HFF-Myc (cell line): ENCODE measurements at places on chromosomes 12 and 14.

DNA sequence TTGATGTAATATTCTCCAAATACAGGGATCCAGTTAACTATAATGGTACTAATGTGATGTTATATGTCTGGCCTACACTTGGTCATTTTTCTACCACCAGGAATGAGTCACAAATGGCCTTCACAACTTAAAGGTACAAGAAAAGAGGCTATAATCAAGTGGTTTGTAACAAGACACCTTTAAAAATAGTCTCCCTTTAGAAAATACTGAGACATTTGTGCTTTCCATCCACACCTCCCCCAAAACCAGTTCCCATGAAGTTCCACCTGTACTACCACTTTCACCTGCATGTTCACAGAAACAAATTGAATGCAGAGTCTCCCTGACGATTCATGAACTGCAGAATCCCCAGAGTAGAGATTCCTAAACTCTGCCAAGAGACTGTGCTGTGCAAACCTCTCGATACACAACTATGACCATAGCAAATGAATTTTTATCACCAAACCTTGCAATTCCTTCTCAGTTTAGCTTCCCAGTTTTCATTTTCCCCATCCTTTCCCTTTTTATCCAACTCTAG is 6.0 kb downstream of the BTG1 start:
- no peak for DNase-seq

DNA sequence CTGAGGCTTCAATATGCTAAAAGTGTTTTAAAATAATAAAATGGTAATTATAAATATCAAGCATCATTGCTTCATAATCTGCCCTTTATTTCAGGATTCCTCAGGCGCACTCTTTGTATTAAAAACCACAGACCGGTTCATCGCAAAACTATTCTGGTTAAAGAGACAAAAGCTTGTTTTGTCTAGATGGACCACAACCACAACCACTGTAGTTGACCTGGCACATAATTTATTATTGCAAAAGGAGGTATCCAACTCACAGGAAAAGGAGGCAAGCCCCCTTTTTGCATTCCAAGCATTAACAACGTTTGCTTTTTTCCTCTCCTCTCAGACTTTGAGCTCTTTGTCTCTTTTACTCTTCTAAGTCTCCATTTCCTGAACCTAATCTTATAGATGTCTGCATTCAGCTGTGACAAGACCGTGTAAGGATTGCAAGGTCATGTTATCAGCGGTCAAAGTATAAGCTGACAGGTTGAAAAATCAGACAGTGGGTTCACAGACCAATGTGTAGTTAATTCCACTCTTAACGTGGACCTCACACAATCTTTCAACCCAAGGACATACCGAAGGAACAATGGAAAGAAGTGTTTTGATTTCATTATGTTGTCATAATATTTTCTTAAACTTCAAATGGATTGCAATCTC is 1057.6 kb downstream of the GALC start:
- DNase-seq, result no peak

DNA sequence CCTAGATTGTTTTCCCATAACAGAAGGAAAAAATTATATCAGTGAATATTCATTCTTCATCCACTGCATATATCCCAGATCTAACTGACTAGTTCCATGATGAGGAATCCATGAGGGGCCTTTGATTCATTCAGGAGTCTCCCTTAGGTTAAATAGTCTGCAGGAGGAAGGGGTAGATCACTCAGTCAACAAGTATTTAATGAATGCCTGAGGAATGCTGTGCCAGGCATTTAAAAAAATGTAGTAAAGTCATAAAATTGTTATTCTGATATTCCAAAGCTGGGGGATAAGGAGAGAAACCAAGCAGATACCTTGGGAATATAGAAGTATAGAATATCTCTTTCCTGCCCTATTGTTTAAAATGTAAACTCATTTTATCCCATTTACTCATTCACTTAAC is 216.2 kb upstream of the CAND1 start:
- no peak for DNase-seq

DNA sequence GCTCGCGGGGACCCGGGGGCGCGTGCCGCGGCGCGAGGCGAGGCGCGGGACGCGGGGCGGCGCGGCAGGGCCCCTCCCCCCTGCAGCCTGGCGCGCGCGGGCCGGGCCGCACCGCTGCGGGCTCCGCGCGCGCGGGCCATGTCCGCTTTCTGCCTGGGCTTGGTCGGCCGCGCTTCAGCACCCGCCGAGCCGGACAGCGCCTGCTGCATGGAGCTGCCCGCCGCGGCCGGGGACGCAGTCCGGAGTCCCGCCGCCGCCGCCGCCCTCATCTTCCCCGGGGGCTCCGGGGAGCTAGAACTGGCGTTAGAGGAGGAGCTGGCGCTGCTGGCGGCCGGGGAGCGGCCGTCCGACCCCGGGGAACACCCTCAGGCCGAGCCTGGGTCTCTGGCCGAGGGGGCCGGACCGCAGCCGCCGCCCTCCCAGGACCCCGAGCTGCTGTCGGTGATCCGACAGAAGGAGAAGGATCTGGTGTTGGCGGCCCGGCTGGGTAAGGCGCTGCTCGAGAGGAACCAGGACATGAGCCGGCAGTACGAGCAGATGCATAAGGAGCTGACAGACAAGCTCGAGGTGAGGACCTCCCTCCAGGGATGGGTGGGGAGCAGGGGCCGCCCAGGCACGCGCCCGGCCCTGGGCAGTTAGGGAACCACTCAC is 820 bp downstream of the BICDL1 start:
- DNase-seq, result no peak

GRCh38 chr12:91766454-91766853 is 379.2 kb downstream of the BTG1 start:
- no peak for DNase-seq

GRCh38 chr14:60396718-60397343 is 89.0 kb downstream of the C14orf39 start:
- DNase-seq, result no peak

DNA sequence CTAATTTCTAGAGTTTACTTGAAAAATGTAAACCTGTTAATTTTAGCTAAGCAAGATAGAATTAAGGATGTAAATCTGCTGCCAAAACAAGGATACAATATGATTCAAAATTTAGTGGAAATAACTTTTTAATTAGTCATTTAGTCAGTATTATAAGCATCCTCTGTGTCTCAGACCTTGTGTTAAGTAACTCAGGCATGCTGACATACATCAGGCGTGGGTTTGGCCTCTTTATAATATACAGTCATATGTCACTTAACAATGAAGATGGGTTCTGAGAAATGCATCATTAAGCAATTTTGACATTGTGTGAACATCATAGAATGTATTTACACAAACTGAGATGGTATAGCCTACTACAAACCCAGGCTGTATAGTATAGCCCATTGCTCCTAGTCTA is 386.9 kb downstream of the ZFP36L1 start:
- DNase-seq, result no peak

DNA sequence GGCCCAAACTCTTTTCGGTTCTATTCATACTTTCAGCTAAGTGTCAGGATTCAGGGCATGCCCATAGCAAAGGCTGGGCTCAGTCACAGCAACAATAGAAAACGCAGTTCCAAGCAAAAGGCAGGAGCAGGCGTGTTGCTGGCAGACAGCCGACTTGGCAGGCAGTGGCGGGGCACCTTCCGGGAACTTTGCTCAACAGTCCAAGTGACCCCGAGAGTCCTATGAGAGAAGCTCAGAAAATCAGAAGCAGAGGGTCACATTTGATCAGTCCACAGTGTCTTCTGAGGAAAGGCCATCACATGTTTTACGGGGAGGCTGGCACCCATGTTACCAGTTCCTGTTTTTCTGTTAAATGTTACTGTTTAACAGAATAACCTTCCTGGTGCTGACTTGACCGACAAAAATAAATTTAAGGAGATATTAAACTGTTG is 115.0 kb downstream of the DACT1 start:
- no peak for DNase-seq

GRCh38 chr14:100770605-100771120 is 44.0 kb downstream of the DLK1 start:
- DNase-seq, result no peak

GRCh38 chr12:29844667-29845066 is 60.9 kb upstream of the TMTC1 start:
- no peak for DNase-seq

DNA sequence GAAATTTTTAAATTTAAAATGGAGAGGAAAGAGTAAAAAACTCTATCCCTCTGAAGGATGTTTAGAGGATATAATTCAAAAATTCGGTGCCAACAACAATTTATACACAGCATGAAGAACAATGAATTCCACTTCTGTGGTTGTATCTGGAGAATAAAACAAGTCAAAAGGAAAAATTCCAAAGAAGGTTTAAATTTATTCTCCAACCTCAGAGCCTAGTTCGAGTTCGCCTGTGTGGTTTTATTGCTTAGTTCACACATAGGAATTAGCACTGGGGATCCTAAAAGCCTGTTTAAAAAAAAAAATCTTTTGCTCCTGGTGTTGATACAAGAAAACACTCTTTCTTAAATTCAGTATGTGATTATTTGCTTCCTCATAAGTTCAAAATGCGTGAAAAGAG is 79.2 kb downstream of the LLPH start:
- no peak for DNase-seq

DNA sequence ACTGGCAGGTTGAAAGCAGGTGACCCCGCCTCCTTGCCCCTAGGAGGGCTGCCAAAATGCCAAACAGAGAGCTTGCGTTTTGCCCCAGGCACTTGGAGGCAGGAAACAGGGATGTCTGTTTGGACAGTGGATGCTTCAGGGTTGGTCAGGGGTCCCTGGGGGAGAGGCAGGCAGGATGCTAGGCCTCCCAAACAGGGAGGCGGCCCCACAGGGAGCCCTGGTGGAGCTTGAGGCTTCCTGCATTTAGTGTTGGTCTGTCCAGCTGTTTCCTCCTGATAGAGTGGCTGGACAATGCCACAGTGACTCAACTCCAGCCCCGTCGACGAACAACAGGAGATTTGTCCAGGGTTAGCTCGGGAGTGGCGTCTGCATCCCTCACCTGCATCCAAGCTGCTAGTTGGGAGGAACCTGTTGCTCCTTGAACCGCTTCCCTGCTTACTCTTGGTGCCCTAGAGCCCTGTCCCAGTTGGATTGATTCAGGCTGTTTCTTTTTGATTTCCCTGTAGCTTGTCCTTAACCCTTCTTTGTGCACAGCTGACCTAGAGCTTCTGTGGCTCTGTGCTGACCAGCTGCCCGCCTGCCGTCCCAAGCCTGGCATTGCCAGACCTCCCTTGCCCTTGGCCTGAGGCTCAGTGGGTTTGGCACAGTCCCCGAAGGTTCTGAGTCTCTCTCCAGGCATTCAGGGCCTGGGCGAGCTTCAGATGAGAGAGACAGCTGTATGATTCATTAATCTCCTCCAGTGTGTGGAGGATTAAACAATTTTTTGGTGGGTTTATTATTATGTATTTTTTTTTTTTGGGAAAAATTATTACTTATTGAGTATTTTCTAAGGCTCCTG is 45.9 kb downstream of the TSPAN9 start:
- no peak for DNase-seq

DNA sequence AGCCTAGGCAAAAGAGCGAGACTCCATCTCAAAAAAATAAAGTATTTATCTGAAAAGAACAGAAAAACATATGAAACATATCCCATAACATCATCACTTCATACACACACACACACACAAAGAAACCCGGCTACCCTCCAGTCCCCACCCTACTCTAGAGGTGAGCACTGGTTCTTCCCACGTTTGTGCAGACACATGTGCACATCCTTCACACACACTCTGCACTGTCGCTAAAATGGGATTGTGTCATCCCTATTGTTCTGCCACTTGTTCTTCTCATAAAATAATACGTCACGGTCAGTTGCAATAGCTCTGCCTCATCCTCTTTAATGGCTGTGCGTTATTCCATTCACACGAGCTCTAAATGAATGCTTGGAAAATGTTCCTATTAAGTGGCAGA is 85.9 kb upstream of the ANO2 start:
- no peak for DNase-seq

GRCh38 chr14:94572637-94573303 is 8.5 kb upstream of the SERPINA5 start:
- no peak for DNase-seq

GRCh38 chr12:79690142-79690637 is 574 bp downstream of the PAWR start:
- no peak for DNase-seq

DNA sequence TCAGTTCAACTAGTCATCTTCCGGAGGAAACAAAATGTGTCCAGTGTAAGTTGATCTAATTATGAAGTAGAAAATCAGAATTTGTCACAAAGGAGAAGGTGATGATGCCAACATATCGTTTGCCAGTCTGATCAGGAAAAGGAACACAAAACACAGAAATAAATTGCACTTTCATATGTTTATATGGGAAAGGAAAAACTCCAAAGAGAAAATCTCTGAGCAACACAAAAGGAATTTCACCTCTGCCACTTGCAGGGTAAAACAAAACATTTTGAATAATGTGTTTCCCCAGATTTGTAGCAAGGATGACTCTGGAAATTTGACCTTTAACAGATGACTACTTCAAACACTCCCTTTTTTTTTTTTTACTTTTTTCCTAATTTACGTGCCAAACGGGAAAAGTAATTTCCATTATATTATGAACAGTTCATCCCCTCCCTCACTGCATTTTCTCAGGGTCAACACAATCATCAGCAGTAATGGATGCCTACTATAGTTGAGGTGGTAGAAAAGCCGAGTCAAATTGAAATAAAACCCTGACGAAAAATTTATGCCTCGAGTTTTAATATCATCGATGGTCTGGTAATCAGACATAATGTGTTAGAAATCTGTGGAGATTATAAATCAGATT is 25.6 kb downstream of the MGAT4C start:
- DNase-seq, result peak; percentile 3

DNA sequence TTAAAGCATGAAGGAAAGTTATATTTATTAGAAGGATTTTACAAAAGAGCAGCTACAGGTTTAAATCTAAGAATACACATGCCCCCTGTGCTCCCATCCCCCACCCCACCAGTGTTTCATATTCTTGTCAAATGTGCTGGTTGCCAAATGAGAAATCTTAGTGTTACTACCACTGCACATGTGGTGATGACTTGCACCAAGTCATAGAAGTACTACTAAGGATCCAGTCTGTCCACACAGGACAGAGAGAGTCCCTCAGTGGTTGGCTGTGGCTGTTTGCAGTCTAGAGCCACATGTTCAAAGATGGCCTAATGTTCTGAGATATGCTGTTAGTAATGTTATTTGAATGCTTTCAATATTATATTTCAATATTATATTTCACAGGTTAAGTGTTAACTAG is 268.8 kb downstream of the ADAMTS20 start:
- no peak for DNase-seq

DNA sequence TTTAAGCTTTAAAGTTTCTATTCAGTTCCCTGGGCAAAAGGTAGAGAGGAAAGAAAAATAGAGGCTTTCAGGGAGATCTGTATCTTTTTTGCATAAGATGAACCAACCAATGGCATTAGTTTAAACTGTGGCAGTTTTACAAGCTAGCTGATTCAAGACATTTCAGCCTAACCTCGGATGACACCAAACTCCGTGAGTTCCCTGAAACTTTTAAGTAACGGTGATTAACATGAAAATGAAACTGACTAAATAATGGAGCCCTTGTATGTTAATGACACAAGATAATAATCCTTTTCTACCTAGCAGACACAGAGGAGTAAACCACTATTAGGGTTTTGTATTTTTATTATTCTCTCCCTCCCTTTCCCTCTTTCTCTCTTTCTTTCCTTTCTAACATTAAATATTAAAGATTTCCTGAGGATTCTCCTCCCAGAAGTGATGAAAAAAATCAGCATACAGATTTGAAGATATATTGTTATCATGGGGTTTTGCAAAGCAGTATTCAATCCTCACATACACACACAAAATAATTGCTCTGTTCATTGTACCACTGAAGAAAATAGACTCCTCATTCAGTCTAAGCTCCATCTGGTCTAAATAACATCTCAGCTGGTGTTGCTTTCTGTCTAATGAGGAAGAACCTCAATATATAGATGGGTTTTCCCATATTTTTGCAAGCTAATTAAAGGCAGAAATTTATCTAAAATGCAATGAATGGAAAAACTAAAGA is 483.8 kb downstream of the NOVA1 start:
- no peak for DNase-seq

GRCh38 chr14:79493081-79493645 is 718.1 kb downstream of the DIO2 start:
- DNase-seq, result no peak
